Activated CD4-positive, alpha-beta T cell treated with anti-CD3 and anti-CD28 coated beads, Interleukin-2, amount 50 U/mL, for 1 hour (primary cell): ENCODE measurements at places on chromosomes 1 and 21.

DNA sequence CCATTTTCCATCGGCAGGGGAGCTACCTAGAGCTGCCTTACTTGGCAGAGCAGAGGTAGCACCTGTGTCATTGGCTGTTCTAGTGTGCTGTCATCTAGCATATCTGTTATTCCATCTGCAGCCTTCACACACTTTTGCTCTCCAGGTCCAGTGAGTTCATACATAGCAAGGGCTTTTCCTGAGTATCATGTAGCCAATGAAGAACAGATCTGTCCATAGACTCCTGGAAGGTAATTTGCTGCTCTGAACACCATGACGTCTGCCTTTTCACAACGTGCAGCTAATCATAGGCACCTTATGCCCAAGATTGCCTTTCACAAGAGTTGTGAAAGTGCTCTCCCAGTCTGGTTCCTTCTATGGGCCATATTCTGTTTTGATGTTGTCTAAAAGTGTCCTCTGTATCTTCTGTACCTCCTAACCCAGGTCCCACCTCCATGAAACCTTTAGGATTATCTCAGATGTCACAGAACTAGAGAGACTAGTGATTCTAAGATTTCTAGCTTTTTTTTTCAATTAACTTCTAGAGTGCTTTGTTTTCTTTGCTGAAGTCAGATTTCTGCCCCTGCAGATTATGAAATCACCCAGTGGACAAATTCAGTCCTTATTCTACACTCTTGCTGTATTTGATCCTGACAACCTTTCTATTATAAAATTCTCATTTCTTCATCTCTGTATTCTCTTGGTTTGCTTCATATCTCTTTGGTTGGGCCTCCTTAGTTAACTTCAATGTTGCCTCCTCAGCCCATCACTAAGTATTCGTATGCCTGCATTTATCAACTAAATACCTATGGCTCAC, 134.8 kb downstream of the PBX1 start:
- DNase-seq: no peak

DNA sequence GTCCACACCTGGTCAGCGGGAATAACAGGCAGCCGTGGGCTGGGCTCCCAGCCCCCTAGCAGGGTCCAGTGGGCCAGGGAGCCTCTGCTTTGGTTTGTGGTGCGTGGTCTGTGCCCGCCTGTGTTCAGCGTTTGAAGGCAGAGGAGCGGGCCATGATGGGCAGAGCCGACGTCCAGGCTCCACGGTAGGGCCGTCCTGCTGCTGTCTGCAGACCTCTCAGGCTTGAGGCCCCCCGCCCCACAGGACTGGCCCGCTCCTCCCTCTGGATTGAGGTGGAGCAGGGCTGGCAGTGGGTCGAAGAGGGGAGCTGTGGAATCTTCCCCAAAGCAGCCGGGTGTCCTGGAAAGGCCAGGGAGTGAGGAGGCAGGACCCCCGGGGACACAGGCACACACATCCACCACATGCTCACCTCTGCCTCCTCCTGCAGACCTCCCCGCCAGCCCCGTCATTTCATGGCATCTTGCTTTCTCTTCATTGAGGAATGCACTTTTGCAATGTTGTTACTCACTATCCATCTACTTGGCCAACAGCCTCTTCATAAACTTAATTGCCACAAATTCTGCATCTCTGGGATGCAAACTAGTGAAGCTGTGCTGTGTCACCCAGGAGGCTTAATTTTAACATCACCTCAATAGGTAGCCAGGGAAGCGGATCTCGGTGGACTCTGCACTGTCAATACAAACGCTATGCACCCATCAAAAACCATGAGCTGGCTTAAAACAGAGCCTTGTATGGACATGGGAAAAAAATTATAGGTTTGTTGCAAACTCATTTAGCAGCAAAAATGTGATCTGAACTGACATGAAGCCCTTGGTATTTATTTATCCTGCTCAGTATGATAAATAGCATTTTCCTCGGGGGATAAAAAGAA, 85.9 kb downstream of the PDE9A start:
- no peak for DNase-seq

DNA sequence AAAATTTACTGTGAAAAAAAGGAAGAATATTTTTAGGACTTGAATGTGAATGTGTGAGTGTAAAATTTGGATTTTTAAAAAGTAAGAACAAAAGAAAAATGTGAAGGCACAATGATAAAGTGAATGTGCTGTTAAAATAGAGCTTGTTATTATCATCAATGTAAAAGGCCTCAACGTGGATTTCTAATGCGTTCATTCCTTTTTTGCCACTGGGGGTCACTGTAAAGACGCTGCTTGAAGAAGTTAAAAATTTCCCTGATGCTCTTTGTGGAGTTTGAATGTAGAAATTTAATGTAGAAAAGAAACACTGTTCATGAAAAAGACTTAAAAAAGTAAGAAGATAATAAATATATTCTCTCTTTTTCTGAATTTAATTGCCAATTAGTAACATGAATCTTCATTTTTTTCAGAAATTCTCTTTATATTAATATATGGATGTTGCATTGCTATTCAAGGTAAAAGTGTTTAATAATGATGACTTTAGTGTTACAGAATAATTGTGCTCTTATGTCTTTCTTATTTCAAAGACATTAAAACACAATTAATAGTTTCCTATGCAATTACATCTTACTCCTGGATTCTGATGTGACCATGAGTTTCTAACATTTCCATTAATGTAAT, 161.5 kb downstream of the DNM3 start:
- no peak for DNase-seq

- DNase-seq: no peak
Observed at GRCh38 chr1:178126261-178126660, 32.4 kb downstream of the RASAL2 start.

DNA sequence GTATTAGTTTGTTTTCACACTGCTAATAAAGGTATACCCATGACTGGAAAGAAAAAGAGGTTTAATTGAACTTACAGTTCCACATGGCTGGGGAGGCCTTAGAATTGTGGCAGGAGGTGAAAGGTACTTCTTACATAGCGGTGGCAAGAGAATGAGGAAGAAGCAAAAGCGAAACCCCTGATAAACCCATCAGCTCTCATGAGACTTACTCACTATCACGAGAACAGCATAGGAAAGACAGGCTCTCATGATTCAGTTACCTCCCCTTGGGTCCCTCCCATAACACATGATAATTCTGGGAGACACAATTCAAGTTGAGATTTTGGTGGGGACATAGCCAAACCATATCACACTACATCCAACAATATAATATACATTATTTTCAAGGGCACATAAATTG, 145.7 kb upstream of the BARHL2 start:
- no peak for DNase-seq

- no peak for DNase-seq
Observed at GRCh38 chr1:67749263-67749843, 64.4 kb downstream of the GADD45A start.

- DNase-seq: no peak
Observed at GRCh38 chr1:222263791-222264190, 284.1 kb downstream of the HHIPL2 start.
